ENCODE measurements at places on chromosomes 3 and 15.

DNA sequence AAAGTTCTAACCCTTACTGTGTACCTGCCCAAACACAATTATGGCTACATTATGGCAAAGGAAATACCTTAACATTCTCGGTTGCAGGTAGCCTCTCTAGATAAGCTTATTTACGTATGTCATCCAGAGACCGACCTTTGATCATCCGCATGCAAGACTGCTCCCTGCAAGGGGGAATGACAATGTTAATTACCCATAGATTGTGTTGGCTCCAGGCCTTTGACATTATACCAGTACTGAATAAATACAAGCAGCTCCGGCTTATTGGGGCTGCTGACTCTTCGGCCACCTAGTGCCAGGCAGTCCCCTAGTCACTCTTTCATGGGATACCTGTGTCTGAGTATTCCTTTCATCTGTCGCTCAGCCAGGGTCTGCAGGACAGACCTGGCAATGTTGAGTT is 223.5 kb downstream of the DTWD1 start:
- no peak for DNase-seq

GRCh38 chr3:20060974-20061685 is 20.9 kb downstream of the KAT2B start:
- DNase-seq: peak; percentile 70

GRCh38 chr3:78204977-78205376 is 1165.1 kb downstream of the ROBO2 start:
- no peak for DNase-seq

DNA sequence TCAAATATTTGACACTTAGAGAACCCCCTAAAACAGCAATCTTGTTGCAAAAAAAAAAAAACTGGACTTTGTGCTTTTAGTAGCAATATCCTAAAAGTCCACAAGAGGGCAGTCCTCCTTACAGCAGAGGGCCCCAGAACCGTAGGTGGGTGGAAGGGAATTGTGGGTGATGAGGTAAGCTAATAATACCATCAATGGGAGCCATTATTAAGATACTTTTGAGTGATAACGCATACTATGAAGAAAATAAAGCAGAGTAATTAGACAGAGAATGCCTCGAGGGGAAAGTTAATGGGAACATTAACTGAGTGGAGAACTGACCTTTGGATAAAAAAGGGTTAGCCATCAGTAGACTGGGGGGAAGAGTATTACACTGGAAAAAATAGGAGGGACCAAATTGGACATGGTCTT is 229.9 kb downstream of the THRB start:
- DNase-seq: peak; percentile 48

GRCh38 chr3:112124907-112125607 is 8.0 kb downstream of the GCSAM start:
- no peak for DNase-seq

GRCh38 chr3:134330883-134331810 is 43.1 kb downstream of the AMOTL2 start:
- no peak for DNase-seq

GRCh38 chr3:103660810-103661209 is 1226.0 kb downstream of the ZPLD1 start:
- no peak for DNase-seq

- peak; percentile 93 for DNase-seq
Observed at GRCh38 chr15:101641894-101642293, 10.3 kb downstream of the TM2D3 start.

- DNase-seq: peak; percentile 10
Observed at GRCh38 chr3:33218446-33219174, at the start of gene SUSD5. Gene SUSD5 (minus strand): TSS chr3:33218810. CDS start chr3:33218797, 13 bp downstream.

DNA sequence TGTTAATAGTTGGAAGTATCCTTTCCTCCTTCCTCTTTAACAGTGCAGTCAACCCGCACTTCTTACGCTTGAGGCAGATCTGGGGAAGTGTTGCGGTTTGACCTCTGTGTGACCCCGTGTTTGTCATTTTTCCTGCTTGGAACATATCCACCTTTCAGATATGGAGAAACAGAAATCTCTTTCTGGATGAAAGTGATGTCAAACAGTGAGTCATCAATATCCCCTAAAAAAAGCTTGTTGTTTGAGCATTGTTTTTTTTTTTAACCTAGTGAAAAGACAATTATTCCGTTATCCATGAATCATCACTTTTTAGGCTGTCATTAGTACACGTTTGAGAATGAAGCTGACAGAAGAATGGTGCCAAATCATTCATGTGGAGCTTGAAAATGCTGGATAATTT is 293.7 kb downstream of the ARPP21 start:
- peak; percentile 39 for DNase-seq

GRCh38 chr15:34584330-34584668 is 848 bp upstream of the GOLGA8B start:
- DNase-seq: no peak

- DNase-seq: no peak
Observed at GRCh38 chr3:37162501-37163245, 11.7 kb downstream of the LRRFIP2 start.

DNA sequence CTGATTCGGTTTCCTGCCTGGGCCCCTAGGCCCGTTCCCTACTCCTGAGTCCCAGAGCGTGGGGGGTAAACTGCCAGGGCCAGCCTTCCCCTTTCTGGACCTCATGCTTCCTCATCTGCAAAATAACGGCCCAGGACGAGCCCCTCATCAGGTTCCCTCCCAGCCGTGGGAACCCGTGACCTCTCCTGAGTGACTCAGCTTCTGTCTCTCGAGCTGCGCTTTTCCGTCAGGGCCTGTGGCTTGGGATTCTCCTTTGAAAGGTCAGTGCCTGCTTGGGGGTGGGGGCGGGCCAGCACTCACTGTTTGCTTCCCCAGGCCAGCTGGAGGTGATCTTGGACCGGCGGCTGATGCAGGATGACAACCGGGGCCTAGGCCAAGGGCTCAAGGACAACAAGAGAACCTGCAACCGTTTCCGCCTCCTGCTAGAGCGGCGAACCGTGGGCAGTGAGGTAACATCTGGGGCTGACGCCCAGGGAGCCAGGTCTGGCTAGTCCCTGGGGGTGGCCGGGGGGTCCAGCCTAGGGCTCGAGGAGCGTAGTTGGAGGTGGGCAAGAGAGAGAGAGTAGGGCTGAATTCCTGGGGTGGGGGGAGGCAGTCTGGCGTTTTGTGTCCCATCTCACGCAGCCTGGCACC is 12.8 kb downstream of the MAN2A2 start:
- DNase-seq: peak; percentile 92

GRCh38 chr3:73143821-73144237 is 82.4 kb downstream of the EBLN2 start:
- DNase-seq: no peak

- no peak for DNase-seq
Observed at GRCh38 chr3:120503727-120504616, 53.2 kb upstream of the FSTL1 start.

- DNase-seq: no peak
Observed at GRCh38 chr15:27589260-27589659, 509.9 kb downstream of the OCA2 start.

GRCh38 chr3:189883113-189883753 is 237.5 kb downstream of the P3H2 start:
- DNase-seq: no peak

DNA sequence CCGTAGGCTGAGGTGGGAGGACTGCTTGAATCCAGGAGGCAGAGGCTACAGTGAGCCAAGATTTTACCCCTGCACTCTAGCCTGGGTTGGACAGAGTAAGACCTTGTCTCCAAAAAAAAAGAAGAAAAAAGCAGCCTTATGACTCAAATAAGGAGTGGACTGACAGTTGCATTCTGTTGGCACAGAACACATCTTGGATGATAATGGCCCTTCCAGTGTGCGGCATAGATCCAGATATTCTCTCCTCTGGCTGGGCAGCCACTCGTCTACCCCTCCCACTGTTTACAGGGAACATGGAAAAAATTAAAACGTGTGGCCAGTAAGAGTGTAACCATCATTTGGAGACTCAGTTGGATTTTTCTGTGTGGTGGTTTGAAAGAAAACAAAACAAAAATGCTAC is 118.6 kb upstream of the RNF7 start:
- DNase-seq: no peak

- peak; percentile 85 for DNase-seq
Observed at GRCh38 chr15:63503739-63504246, 600 bp upstream of the USP3 start.

- DNase-seq: no peak
Observed at GRCh38 chr3:161649900-161650484, 153.4 kb downstream of the OTOL1 start.

DNA sequence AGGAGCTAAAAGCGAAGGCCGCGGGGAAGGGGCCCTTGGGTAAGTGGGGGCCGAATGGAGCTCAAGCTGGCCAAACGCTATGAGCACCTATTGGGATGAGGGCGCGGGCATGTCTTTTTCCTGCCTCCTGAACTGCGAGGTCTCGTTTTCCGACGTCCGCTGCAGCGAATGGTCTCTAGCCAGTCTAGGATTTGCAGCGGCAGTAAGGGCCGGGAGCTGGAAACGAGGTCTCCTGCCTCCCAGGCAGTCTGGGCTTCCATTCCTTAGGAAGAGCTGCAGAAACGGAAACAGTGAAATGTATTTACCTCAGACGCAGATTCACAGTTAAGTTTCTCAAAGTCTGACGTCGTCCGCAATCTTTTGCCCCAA is 517 bp downstream of the TMA7 start:
- DNase-seq: peak; percentile 31

- no peak for DNase-seq
Observed at GRCh38 chr15:59371458-59372351, 966 bp downstream of the MYO1E start.

GRCh38 chr3:61683549-61684236 is 122.3 kb downstream of the PTPRG start:
- DNase-seq: no peak

DNA sequence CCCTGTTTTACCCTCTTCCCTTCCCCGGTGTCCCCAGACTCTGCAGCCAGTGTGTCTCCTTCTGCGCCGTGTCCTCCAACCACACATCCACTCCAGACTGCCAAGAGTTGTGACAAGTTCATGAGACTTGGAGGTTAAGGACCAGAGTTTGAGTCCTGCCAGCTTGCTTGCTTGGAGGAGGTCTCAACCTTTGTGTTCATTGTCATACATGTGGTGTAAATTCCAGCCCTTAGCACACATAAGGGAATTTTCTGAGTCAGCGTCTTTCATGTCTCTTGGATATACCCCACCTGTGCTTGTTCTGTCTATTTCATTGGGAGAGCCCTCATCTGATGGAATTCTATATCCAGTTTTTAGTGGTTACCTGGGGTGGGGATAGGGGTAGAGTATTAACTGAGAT is 13.3 kb downstream of the CORO2B start:
- DNase-seq: no peak

- no peak for DNase-seq
Observed at GRCh38 chr3:9183011-9183410, 66.4 kb downstream of the SRGAP3 start.

- DNase-seq: peak; percentile 95
Observed at GRCh38 chr3:16151109-16151508, 23.4 kb upstream of the GALNT15 start.

DNA sequence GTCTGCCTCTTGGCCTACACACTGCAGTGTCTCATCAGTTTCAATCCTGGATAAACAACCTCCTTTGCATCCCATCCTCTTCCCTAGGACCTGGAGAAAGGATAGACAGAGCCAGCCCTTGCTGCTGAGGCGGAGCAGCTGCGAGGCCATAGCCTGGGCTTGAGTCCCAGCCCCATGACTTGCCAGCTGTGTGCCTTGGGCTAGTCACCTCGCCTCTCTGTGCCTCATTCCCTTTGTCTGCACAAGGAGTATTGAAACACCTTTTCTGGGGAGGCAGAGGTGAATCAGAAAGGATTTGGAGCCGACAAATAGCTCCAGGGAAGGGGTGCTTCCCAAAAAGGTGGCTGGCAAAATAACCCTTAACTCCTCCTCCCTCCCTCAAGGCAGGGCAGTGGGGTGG is 65.0 kb upstream of the SLC6A1 start:
- no peak for DNase-seq

- DNase-seq: no peak
Observed at GRCh38 chr15:38843051-38843501, 278.5 kb upstream of the RASGRP1 start.

GRCh38 chr15:67762610-67763368 is 62.5 kb upstream of the SKOR1 start:
- DNase-seq: no peak

GRCh38 chr15:82570721-82571508 is 30.7 kb upstream of the RPS17 start:
- DNase-seq: no peak

GRCh38 chr15:41870689-41871081 is 23.2 kb downstream of the SPTBN5 start:
- DNase-seq: no peak

DNA sequence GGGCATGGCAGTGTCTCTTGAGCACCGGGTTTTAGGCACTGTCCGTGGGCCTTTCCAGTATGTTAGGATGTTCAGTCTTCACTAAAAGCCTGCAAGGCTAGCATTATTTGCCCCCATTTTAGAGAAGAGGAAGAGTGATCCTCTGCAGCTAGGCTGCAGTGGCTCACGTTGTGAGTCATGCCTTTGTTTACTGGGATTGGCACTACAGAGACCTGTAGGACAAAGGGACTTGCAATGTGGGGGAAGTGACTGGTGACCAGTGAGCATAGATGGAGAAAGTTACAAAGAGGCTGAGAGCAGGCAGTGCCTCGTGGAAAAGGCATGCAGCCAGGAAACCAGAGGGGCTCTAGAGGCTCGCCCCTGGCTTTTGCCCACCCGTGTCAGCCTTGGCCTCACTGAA is 26.8 kb upstream of the CPNE9 start:
- no peak for DNase-seq

GRCh38 chr3:69142090-69142489 is 19.7 kb upstream of the LMOD3 start:
- no peak for DNase-seq

DNA sequence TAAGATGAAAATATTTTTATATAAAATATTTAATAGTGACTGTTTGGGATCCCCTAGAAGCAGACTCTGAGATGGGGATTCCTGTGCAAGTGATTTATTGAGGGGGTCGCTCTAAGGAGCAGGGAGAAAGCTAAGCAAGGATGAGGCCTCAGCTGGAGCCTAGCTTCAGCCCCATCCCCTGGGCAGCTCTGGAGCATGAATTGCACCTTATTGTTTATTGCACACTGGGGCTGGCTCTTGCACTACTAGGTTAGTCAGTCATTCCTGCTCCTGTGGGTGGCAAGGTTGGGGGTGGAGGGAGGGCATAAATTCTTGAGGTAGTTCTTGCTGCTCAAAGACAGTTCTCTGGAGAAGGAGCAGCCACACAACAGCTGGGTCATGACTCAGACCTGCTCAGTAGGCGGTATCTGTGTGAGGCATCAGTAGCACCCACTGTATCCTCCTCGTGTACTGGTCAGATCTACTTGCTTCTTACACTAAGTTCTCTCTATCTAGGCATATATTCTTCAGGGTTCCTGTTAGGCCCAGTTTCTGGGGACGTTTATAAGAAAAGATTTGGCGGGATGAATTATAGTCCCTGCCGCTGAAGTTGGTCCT is 27.2 kb upstream of the TNFSF10 start:
- no peak for DNase-seq

GRCh38 chr3:66372681-66373350 is 128.0 kb downstream of the LRIG1 start:
- DNase-seq: no peak

GRCh38 chr15:47688573-47689086 is 28.7 kb upstream of the SEMA6D start:
- no peak for DNase-seq

DNA sequence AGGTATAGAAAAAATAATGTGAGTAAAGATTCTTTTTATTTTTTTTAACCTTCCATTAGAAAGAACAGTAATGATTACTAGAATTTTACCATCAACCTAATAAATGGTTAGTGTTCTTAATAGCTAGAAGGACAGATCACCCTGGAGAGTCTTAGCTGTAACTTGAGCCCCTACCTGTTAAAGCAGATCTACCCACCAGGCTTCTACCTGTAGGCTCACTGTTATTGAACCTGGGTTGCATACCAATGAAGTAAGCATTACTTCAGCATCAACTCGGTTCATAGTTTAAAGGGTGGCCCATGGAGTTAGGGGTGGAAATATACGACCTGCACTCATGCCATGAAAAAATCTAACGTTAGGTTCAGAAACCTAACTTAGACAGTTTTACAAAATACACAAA is 280.4 kb downstream of the BBX start:
- DNase-seq: no peak
